Activated naive CD8-positive, alpha-beta T cell treated with anti-CD3 and anti-CD28 coated beads, Interleukin-2, amount 50 U/mL, for 24 hours (primary cell): ENCODE measurements at places on chromosomes 6 and 20.
A peak's percentile ranks its signal among the peaks of the same experiment; 100 is the strongest.

GRCh38 chr20:62161347-62161746 is 17.8 kb downstream of the SS18L1 start:
- H3K4me3 ChIP-seq, result no peak overlapping the region
- no peak for DNase-seq
- H3K27me3 ChIP-seq, result no peaks in the 10 kb centered on the region
- peaks cover 12% of the 10 kb centered on the region for H3K4me1 ChIP-seq
- no peak overlapping the region for H3K27ac ChIP-seq
- peaks cover 21% of the 10 kb centered on the region for H3K36me3 ChIP-seq

DNA sequence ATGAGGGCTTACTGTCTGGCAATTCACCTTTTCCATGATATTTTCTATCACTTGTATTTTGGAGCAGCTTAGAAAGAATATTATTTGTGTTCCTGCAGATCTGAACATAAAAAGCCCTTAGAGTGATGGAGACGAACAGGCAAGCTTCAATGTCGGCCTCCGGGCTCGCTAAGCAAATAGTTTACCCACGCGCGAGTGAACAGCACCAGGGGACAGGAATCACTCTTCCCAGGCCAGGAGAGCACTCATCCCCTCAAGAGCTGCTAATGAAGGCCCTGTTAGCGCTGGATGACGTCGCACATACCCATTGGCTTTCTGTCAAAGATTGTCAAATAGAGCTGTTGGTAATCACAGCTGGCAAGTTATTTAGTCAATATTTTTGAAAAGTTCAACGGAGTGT is 395.7 kb downstream of the ZFAND3 start:
- H3K27me3 ChIP-seq, result no peaks in the 10 kb centered on the region
- no peak for DNase-seq
- H3K4me3 ChIP-seq, result no peak overlapping the region
- H3K27ac ChIP-seq, result no peak overlapping the region
- H3K4me1 ChIP-seq, result peaks cover 3% of the 10 kb centered on the region

DNA sequence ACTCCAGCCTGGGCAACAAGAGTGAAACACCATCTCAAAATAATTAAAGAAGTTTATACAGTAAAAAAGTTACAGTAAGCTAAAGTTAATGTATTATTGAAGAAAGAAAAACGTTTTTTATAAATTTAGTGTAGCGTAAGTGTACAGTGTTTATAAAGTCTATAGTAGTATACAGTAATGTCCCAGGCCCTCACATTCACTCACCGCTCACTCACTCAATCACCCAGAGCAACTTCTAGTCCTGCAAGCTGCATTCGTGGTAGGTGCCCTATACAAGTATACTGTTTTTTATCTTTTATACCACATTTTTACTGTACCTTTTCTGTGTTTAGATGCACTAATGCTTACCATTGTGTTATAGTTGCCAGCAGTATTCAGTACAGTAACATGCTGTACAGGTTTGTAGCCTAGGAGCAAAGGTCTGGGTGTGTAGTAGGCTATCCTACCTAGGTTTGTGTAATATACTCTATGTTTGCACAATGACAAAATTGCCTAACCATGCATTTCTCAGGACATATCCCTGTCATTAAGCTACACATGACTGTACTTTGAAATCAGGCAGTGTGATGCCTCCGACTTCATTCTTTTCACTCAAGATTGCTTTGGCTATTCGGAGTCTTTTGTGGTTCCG is 16.7 kb downstream of the MGME1 start:
- H3K4me3 ChIP-seq, result no peak overlapping the region
- peaks cover 11% of the 10 kb centered on the region for H3K4me1 ChIP-seq
- DNase-seq, result no peak
- no peaks in the 10 kb centered on the region for H3K27me3 ChIP-seq

GRCh38 chr6:56853541-56853940 is 101.4 kb upstream of the BEND6 start:
- DNase-seq, result no peak
- H3K4me1 ChIP-seq, result peaks cover 18% of the 10 kb centered on the region
- H3K27me3 ChIP-seq, result peaks cover 49% of the 10 kb centered on the region
- no peaks in the 10 kb centered on the region for H3K36me3 ChIP-seq

DNA sequence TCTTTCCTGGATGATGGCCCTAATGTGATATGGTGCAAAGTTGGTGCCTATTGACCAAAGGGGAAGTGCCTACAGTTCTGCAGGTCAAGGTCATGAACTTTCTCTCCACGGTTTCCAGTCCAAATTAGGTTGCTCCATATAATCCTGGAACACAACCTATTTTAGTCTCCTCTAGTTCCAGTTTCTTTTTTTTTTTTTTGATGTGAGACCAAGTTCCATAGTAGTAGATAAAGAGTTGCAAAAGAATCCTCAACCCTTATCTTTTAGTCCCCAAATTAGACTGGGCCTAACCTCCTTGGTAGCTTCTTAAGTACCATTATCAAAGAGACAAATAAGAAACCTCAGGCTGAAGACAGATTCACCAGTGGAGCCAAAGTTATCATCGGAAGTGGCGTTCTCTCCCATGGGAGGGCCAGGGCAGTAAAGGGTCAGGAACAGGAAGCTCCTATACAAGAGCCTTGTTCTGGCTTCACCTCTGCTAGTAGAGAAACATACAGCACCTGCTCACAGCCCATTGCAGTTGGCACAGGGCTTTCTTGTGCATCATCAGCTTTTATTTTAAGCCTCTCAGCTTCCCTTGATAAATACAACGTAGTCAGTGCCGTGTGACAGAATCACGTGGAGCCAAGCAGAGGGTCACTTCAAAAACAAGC is 132.2 kb upstream of the RREB1 start:
- no peaks in the 10 kb centered on the region for H3K36me3 ChIP-seq
- H3K27me3 ChIP-seq, result peaks cover 1% of the 10 kb centered on the region
- H3K4me1 ChIP-seq, result no peaks in the 10 kb centered on the region
- H3K4me3 ChIP-seq, result no peak overlapping the region
- DNase-seq, result no peak

DNA sequence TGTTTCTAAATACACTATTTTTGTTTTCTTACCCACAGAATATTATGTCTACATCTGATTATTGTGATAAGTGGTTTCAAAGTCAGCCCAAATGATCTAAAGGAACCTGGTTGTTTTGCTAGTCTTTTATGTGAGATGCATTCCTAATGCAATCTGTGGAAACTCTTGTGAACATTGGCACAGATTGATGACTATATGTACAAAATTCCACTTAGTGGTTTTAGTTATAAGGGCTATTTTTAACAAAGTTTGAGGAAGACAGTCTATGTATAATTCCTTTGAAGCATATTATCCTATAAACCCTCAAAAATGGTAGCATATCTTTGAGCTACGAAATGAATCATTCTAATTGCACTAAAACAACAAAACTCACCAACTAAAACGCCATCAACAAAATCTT is 140.9 kb downstream of the GRIK2 start:
- no peaks in the 10 kb centered on the region for H3K4me1 ChIP-seq
- H3K27ac ChIP-seq, result no peak overlapping the region
- H3K27me3 ChIP-seq, result no peaks in the 10 kb centered on the region
- DNase-seq, result no peak
- no peaks in the 10 kb centered on the region for H3K36me3 ChIP-seq

DNA sequence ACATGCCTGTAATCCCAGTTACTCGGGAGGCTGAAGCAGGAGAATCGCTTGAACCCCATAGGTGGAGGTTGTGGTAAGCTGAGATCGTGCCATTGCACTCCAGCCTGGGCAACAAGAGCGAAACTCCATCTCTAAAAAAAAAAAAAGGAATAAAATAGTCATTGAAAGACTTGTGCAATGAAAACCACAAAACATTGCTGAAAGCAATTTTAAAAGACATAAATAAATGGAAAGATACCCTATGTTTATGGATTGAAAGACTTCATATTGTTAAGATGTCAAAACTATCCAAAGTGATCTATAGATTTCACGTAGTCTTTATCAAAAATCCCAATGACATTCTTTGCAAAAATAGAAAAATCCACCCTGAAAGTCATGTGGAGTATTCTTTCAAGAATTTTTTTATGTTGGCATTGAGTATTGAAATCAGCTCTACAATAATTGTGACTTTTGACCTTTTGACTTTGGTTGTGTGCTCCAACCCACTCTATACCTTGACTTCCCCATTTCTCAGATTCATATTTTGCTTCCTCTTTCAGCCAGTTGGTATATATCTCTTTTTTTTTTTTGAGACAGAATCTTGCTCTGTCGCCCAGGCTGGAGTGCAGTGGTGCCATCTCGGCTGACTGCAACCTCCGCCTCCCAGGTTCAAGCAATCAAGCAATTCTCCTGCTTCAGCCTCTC is 45.5 kb upstream of the SLC23A2 start:
- H3K4me3 ChIP-seq, result no peak overlapping the region
- peaks cover 3% of the 10 kb centered on the region for H3K27me3 ChIP-seq
- no peak for DNase-seq

DNA sequence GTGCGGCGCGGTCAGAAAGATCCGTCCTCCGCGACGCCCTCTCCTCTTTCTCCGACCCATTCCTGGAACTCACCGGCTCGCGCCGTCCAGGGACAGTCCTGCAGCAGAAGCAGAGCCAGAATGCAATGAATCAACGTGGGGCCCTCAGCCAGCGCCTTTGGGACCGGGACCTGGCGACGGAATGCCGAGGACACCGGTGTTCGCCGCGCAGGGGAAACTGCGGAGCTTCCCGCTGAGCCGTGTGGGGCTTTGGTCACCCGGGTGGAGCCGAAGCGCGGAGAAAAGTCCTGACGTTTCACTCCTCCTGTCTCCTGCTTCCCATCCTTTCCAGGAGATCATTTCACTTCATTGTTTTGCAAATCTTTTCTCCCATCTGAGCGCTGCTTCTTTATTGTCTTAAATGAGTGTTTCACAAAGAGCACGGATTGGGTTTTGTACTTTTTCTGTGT is 26.5 kb downstream of the ULBP1 start:
- peaks cover 30% of the 10 kb centered on the region for H3K4me1 ChIP-seq
- H3K27me3 ChIP-seq, result peaks cover 95% of the 10 kb centered on the region
- no peak for DNase-seq
- H3K27ac ChIP-seq, result no peak overlapping the region

GRCh38 chr6:119929121-119929520 is 579.6 kb upstream of the MAN1A1 start:
- no peak overlapping the region for H3K4me3 ChIP-seq
- no peak for DNase-seq
- H3K36me3 ChIP-seq, result peaks cover 5% of the 10 kb centered on the region
- no peaks in the 10 kb centered on the region for H3K27me3 ChIP-seq
- no peak overlapping the region for H3K27ac ChIP-seq

- H3K27me3 ChIP-seq, result no peaks in the 10 kb centered on the region
- peak overlapping the region; percentile 75 for H3K27ac ChIP-seq
- H3K36me3 ChIP-seq, result peaks cover 23% of the 10 kb centered on the region
- peaks cover 68% of the 10 kb centered on the region for H3K4me1 ChIP-seq
- DNase-seq, result no peak
Measured at GRCh38 chr20:20018366-20018765, 1.2 kb downstream of the NAA20 start.

DNA sequence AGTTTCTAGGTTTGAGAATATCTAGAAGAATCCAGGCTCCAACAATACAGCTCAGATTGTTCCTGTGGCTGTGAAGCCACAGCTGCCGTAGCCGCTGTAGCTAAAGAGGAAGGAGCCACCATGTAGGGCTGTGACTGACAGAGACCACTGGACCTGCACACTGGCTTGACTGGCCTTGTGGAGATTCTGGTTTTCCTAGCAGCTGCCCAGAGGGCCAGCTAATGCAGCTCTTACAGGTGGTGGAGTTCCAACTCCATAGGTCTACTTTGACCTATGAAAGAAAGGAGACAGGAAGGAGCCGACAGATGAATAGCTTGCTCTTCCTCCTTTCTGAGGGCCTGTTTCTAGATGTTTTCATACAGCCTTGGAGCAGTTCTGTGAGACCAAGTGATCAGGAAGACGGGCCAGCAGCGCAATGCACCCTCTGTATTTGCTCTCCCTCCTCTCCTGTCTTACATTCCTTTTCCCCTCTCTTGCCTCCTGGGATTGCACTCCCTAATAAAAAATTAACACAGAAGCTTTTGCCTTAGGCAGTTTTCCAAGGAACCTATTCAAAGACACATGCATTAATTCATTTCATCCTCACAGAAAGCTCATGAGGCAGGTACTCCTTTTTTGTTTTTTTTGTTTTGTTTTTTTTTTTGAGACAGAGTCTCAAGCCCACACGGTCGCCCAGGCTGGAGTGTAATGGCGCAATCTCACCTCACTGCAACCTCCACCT is 51.8 kb upstream of the MYB start:
- H3K27me3 ChIP-seq, result no peaks in the 10 kb centered on the region
- DNase-seq, result peak; percentile 26
- peak overlapping the region; percentile 78 for H3K4me3 ChIP-seq
- H3K27ac ChIP-seq, result peak overlapping the region; percentile 99

DNA sequence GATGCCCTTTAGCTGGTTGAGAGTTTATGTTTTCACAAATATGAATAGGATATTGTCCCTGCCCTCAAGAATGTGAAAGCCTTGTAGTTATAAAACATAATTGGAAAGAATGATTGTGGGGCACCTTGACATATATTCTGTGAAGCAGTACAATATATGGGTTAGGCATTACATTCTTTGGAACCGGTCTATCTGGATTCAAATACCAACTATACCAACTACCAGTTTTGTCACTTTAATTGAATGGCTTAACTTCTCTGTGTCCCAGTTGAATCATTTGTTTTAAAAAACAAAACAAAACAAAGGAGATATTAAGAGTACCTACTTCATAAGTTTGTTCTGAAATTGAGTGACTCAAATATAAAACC is 146.5 kb downstream of the TBC1D32 start:
- H3K27ac ChIP-seq, result no peak overlapping the region
- H3K4me3 ChIP-seq, result no peak overlapping the region
- no peaks in the 10 kb centered on the region for H3K27me3 ChIP-seq
- H3K36me3 ChIP-seq, result peaks cover 4% of the 10 kb centered on the region
- H3K4me1 ChIP-seq, result no peaks in the 10 kb centered on the region
- no peak for DNase-seq

GRCh38 chr6:25709761-25710160 is 44.8 kb upstream of the SLC17A4 start:
- no peak overlapping the region for H3K27ac ChIP-seq
- H3K36me3 ChIP-seq, result no peaks in the 10 kb centered on the region
- DNase-seq, result no peak
- H3K4me3 ChIP-seq, result no peak overlapping the region
- no peaks in the 10 kb centered on the region for H3K4me1 ChIP-seq

GRCh38 chr6:57198926-57199636 is 23.0 kb downstream of the RAB23 start:
- no peak overlapping the region for H3K27ac ChIP-seq
- H3K4me1 ChIP-seq, result no peaks in the 10 kb centered on the region
- H3K27me3 ChIP-seq, result no peaks in the 10 kb centered on the region
- DNase-seq, result no peak
- H3K36me3 ChIP-seq, result no peaks in the 10 kb centered on the region
